Mammary epithelial cell (primary cell): ENCODE measurements at places on chromosomes 5 and 9.

DNA sequence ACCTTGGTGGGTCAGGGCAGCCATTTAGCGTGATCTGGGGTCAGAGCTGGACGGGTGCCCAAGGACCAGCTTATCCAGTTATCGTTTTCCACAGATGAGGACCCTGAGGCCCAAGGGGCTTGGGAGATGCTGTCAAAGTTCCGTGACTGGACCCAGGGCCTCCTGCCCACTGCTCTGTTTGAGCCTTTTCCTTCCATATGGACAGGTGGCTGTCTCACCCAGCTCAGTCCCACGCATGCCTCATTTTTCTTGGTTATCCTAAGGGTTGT lies 56.5 kb downstream of the TRIP13 start:
- no peak for DNase-seq

GRCh38 chr9:133976887-133977286 lies 15.2 kb downstream of the VAV2 start:
- no peak for DNase-seq

- DNase-seq, result no peak
Observed at GRCh38 chr5:96506376-96506775, 73.3 kb upstream of the PCSK1 start.

DNA sequence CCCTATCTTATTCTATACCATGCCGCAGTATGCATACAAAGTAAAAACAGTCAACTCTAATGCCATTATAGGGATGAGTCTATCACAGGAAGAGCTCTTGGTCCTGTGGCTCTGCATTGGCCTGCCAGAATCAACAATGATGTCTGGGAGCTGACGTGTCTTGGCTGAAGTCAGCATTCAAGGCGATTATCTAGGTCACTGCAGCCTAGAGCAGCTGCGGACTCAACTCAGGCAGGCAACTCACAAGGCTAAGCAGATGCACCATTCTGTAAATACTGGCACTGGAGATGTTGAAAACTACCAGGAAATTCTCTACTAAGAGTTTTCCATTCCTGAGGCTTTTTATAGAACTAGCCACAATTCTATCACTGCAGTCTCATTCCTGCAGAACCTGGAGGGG lies 13.3 kb downstream of the SPATA9 start:
- DNase-seq, result no peak

DNA sequence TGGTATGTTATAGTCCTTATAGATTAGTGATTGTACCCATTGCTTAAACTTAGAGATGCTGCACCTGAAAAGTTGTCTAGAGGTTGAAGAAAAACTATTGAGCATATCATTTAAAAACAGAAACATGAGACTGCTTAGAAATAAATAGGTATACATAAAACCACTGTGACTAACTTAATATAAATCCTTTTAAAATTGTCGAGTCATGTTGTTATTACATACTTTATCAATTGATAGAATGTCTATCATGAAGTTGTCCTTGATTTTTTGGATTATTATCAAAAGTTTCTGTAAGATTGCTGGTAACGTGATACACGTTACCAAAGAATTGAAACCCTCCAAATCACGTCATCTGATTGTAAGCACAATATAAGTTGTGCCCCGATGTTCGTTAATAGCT lies 35.3 kb upstream of the VCAN start:
- no peak for DNase-seq

DNA sequence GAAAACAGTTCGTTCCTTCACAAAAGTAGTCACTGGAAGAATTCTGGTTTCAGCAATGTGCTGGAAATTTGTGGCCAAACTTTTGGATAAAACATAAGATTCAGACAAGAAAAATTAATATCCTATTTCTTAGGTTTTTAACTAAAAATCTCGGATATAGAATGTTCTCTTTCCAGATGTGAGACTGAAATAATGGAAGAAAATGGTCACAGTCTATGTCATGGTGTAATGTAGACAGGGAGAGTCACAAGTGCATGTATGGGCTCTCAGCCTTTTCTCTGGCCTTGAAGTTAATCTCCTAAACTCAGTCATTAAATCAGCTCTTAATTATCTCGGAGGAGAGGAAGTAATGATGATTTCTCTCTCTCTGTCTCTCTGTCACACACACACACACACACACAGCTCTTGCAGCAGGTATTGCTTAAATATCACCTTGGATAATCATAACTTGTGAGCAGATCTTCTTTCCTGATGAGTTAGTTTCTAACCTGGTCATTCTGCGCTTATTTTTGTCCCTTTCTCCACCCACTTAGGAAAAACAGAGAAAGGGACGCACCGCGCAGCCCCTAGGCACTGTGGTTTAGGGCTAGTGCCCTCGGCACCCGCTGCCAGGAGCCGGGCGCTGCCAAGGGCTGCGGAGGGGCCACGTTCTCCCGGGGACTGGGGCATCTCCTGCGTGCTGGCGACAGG lies 672 bp upstream of the ITGA2 start:
- DNase-seq, result peak; percentile 62

GRCh38 chr9:92669890-92670708 lies at the start of gene IPPK:
Gene IPPK, minus strand, starts transcription at chr9:92670131. Its CDS starts 143 bp downstream, at chr9:92669988.
- peak; percentile 98 for DNase-seq
